ENCODE measurements at places on chromosomes 13 and 19.

- no peak for DNase-seq
Observed at GRCh38 chr19:8835877-8836276, 3.7 kb downstream of the MBD3L1 start.

- DNase-seq: no peak
Observed at GRCh38 chr19:48961051-48961649, 4.0 kb upstream of the FTL start.

DNA sequence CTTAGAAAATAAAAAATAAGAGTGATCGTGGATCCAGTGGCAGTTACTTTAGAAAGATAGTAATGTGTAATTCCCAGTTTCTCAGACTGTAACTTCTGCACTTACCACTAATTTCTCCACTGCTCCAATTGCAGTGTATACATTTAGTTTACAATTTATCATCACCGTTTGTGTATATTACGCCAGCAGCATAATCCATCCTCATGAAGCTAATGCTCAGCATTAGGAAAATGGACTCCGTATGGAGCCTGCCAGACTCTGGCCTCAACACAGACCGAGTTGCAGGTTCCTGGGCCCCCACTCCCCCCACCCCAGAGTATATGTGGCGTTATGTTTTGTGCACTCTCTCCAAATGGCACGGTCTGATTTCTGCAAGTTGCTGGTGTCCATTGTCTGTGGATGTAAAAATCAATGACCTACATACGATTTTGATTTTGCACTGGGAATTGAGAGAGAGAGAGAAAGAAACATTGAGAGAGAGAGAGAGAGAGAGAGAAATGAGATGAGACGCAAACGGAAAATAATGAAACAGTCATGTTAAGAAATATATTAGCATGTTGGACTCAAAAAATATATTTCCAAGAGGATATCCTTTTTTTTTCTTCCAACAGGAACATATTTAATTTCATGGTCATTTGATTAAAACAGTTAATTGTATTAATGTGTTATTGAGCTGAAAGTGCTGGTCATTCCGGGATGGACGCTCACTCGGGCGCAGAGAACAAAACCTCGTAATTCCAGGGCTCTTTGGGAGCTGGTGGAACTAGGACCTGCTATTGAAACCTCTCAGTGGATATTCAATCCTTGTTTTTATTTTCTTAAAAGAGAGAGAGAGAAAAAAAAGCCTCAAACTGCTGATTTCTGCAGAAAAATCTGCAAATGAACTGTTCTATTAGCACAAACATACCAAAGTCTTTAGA is 278.8 kb downstream of the TSHZ3 start:
- no peak for DNase-seq

DNA sequence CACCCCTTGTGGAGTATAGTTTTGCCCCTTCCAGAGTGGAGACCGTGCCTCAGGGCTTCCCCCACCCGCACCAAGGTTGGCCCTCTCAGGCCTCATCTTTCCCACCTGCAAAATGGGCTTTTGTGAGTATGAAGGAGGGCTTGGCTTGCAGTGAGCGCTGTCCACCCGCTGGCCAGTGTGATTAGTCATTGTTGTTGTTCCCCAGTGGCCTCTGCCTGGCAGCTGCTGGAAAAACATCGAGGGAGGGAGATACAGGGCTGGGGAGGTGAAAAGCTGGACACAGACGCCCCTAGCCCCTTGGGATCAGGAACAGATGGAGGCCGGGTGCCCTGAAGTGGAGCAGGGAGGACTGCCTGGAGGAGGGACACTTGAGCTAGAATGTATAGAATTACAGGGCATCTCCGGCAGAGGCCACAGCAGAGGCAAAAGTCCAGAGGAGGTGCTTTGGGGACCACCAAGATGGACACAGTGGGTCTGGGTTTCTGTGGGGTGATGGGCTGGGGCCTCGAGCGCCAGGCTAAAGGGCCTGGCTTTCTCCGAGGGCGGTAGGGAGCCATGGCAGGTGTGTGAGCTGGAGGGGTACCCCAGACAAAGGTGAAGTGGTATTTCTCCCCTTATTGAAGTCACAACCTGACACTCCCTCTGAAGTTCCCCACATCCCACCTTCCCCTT is 3.9 kb upstream of the IL12RB1 start:
- DNase-seq: no peak

- DNase-seq: no peak
Observed at GRCh38 chr19:55676383-55676782, 1.4 kb downstream of the EPN1 start.

GRCh38 chr19:33503433-33504057 is 18.0 kb downstream of the PEPD start:
- DNase-seq: no peak

GRCh38 chr13:76016799-76017400 is 380.8 kb downstream of the LMO7 start:
- DNase-seq: no peak

DNA sequence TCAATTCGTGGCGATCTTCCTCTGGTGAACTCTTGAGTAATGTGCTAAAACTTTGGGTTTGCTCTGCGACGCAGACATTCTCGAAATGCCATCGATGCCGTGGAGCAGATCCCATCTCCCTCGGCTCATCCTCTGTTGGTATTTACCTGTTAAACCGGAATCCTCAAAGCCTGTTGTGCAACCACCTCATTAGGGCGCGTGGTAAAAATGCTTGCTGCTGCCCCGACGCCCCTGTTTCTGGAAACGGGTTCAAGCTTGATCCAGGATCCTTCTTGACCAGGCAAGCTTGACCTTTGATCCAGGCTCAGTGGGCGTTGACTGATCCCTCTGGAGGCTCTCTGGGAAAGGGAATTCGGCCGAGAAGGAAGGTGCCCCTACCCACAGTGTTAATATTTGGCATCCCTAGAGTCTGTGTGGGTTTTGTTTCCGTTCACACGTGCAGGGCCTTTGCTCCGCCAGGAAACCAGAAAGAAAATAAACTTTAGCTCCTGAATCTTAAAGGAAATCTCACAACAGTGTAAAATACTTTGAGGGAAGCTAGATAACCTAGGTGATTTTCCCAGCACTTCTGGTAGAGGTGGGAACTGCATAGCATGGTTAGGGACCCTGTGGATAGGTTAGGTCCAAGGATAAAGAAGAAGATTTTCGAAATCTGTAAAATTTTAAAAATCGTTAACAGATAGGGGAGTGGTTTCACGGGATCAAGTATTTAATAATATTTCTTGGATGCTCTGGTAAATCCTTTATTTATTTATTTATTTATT is 1.1 kb downstream of the LSM14A start:
- no peak for DNase-seq

DNA sequence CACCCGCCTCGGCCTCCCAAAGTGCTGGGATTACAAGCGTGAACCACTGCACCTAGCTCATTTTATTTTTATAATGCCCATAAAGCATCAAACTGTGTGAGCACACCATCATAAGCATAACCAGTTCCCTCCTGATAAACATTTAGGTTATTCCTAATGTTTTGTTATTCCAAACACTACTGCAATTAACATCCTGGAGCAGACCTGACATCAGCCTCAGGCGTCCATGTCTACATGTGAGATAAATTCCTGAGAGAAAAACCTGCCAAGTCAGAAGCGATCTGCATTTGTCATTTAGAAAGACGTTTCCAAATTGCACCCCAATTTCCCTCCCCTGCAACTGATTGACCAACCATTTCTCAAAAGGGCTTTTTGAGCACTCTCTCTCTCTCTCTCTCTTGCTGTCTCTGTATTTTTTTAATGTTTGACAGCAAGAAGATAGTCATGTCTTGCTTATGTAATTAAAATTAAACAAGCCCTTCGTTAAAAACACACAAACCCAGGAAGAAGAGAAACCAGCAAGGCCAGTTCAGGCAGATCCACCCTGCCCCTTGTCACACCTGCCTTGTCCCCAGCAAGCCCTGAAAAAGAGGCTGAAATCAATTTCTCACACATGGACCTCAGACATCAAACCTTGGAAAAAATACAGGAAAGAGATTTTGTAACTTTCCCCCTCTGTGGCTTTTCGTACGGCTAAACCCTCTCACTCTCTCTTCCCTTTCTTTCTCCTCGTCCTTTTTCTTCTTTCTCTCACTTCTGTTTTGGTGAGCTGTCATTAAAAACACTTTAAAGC is 9.9 kb downstream of the LYPD3 start:
- DNase-seq: no peak

DNA sequence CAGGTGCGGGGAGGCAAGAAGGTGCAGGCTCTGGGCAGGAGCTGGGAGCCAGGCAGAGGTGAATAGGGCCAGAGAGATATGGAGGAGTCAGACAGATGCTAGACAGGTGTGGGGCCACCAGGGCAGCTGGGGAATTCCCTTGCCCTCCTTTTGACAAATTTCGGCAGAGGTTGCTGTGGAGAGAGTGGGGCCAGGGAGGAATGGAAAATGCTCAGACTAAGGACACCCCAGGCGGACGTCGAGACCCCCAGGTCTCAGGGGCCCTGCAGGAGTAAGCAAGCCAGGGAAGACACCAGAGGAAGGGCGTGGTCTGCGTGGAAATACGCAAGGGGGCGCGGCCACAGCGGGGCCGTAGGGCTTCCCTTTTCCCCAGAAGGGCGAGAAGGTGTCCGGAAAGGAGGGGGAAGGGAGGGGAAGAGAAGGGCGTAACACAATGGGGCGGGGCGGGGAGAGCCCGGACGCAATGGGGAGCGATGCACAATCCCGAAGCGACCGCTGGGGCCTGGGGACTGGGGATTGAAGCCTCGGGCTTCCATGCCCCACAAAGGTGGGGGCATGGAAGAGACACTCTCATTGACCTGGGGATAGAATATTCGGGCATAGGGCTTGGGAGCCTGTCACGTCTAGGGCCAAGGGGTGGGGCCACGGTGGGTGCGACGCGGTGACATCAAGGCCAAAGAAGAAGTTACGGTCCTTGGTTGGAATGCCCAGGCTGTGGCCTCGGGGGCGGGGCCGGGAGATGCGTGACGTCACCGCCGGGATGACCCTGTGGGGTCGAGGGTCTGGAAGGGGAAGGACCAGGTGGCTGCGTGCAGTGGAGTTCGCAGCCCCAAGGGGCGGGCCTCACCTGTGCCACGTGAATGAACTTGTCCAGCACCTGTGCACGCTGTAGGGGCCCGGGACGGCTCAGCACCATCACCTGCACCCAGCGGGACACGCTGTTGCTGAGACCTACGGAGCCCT is 8.2 kb downstream of the RASGRP4 start:
- DNase-seq: no peak

Data from GM04504 (cell line).